ENCODE measurements at places on chromosomes 3 and 15. TPM values are rescaled to one million over a fixed set of nuclear protein-coding genes. Genes with fewer than 3 reads are reported as not detected.

Gene TNFAIP8L3
- 5.1 TPM for total RNA-seq

Gene STRA6
- not detected for total RNA-seq

Gene CFAP44
- total RNA-seq: 7.7 TPM

Gene PLSCR2
- total RNA-seq: not detected

Gene CKMT1B
- total RNA-seq: not detected

Gene IGF2BP2
- total RNA-seq: 30.0 TPM

Gene AMOTL2
- total RNA-seq: 92.4 TPM

Gene EPM2AIP1
- 12.1 TPM for total RNA-seq

Gene NBEAL2
- 26.3 TPM for total RNA-seq

Gene KBTBD13
- not detected for total RNA-seq

Gene SH2D7
- total RNA-seq: not detected

Gene HYKK
- 2.8 TPM for total RNA-seq

Gene NPAP1
- not detected for total RNA-seq

Gene RBMS3
- total RNA-seq: 126 TPM

Gene CATSPER2
- 1.3 TPM for total RNA-seq

Gene CGGBP1
- total RNA-seq: 70.2 TPM

Gene HCLS1
- total RNA-seq: 168 TPM

Gene IMP3
- total RNA-seq: 78.4 TPM

Gene CPNE9
- total RNA-seq: 2.0 TPM

Gene SPINT1
- total RNA-seq: 4.0 TPM

Gene NR1I2
- not detected for total RNA-seq

Gene NR2E3
- total RNA-seq: not detected

Gene VIPR1
- total RNA-seq: 3.6 TPM

Gene ABHD2
- total RNA-seq: 61.5 TPM

Gene GOLGA6D
- total RNA-seq: not detected

Gene FAM81A
- total RNA-seq: 0.22 TPM

Gene GOLGA8R
- 4.4 TPM for total RNA-seq

Gene FBXW12
- total RNA-seq: not detected

Gene ASB14
- not detected for total RNA-seq

Gene FGF12
- 12.1 TPM for total RNA-seq

Gene TGM4
- total RNA-seq: not detected

Gene DPPA2
- total RNA-seq: not detected

Gene PLA2G4E
- total RNA-seq: not detected

Gene VPS18
- 10.9 TPM for total RNA-seq

Gene CCDC50
- total RNA-seq: 143 TPM

Gene DUOX2
- under 0.01 TPM for total RNA-seq

Gene COLQ
- 4.6 TPM for total RNA-seq

Gene SNURF
- total RNA-seq: 1.9 TPM

Gene CCK
- not detected for total RNA-seq

Gene TUSC7
- total RNA-seq: not detected
